T-cell (primary cell): ENCODE measurements at places on chromosomes 12 and 14.

GRCh38 chr14:29650554-29651269 is 276.9 kb downstream of the PRKD1 start:
- DNase-seq = no peak

DNA sequence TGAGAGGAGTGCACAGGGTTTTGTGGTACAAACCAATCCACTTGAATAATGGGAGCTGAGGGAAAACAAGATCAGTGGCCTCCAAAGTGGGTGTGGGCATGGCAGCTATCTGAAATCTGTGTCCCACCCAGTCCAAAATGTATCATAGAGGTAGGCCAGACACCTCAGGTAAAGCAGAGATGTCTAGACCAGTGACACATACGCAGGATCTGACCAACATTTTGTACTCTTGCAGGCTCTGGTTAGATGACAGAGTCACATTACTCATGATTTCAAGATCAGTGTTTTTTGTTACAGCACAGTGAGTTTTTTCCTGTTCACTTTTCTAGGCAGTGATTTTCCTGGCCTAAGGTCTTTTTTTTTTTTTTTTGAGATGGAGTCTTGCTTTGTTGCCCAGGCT is 211.8 kb downstream of the PCNX1 start:
- no peak for DNase-seq

DNA sequence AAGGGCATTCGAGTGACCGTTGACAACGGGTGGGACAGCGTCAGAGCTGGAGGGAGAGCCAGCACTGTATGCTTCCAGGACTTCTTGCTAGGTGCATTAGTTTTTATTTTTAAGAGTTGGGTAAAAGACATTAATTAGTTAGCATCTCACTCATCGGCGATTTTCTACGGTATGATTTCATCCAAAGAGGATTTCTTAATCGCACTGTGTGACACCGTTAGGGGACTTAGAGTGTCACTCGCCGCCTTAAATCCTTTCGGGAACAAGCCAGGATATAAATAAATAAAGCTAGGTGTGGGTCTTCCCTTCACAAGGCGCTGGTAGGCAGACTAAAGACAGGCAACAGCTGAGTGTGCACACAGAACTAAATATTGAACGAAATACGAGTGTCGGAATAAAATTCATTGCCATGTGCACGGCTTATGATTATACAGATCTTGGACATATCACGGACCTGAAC is 869 bp upstream of the NOVA1 start:
- no peak for DNase-seq

- DNase-seq = no peak
Measured at GRCh38 chr14:99735189-99736135, 51.4 kb downstream of the CYP46A1 start.

DNA sequence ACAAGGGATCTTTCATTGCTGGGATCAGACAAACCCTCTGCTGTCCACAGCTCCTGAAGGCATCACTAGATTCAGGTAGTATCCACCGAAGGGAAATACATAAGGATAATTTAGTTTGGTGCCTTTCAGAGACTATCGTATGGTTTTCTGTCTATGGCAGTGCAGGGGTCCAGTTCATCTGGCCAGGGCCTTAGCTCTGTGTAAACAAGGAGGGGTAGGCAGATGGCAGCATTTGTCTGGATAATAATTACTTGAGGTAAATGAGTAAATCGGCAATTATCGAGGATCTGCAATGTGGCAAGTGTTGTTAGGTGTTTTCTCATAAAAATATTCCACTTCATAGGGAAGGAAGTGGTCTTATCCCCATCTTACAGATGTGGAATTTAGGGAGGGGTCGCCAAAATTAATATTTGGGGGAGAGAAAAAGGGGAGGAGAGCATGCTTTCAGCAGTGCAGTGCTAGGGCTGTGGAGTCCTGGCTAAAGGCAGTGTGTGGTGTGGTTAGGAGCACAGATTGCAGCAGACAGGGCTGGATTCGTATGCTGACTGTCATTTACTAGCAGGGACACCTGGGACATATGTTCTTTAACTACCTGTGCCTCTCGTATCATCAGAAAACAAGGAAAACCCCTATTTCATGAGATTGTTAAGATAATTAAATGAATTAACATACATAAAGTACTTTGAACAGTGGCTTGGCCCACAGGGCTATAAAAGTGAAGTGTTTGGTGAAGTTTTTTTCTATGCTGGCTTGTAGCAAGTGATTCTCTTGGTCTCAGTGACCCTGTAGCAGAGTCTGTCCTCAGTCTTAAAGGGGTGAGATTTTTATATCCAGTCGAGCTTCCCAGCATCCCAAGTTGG is 27.1 kb downstream of the RASSF8 start:
- DNase-seq = no peak

DNA sequence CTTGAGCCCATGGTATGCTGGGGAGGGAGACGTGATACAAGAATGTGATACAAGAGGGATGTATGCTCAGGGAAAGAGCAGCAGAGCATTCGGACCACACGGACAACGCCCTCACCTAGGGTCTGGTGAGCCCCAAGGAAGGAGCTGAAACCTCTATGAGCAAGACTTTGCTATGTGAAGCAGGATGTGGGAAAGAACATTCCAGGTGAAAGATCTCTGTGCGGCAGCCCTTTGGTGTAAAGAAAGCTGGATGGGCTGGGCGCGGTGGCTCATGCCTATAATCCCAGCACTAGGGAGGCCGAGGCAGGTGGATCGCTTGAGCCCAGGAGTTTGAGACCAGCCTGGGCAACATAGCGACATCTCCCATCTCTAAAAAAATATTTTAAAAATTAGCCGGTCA is 16.9 kb upstream of the FICD start:
- no peak for DNase-seq

DNA sequence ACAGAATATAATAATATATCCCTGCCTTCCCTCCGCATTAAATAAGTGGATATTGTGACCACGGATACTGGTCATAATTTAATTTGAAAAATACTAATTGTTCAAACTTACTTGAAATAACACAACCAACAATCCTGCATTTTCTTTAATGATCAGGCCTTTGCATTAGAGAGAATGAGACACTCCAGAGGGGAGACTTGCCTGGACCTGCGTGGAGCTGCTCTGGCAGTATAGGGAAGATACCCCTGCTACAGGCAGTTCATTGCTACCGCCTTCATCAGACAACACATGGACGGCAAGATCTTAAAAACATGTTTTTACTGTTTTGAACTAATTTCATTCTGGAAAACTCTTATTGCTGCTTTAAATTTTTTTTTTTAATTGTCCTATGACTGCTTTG is 211.0 kb upstream of the FAR2 start:
- no peak for DNase-seq

DNA sequence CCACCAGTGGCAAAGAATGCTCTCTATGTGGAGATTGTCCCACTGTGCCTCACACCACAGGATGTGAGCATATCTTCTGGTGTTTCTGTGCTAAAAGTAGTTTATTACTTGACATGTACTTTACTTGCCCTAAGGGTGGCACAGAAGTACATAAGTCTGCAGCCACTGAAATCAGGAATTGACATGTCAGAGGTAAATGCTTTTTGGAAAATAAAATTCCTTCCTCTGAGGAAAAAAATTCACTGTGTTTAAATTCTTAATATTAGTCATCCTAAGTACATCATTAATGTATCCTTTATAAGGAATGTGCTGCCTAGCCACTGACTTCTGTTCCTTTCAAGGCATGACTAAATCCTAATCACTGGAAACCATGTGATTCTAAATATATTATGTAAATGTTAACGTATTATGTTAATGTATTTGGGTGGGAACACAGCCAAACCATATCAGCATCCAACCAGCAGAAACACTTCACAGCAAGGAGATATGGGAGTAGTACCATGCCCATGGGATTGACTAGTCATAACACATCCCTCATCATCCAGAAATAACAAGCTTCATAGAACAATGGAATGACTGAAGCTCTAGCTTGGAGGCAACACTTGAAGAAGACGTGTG is 239.7 kb upstream of the PPFIA2 start:
- DNase-seq = no peak

DNA sequence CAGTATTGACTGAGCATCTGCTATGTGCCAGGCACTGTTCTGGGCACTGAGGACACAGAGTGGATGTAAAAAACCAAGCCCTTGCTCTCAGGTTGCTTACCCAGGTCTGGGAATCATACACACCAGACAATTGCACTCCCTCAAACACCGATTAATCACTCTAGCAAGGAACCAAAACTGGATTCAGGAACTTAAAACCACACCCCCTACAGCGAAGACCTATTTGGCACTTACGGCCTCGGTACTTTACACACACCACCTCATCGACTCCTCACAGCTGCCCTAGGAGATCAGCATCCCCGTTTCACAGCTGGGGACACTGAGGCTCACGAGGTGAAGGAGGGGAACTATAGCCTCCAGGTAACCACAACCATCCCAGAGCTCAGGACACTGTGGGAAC is 1.6 kb downstream of the GLTP start:
- DNase-seq = no peak

- no peak for DNase-seq
Measured at GRCh38 chr12:5713599-5714081, 231.4 kb downstream of the ANO2 start.

- DNase-seq = no peak
Measured at GRCh38 chr12:122862110-122862634, 26.9 kb downstream of the HIP1R start.
